ENCODE measurements at places on chromosomes 16 and 17.

GRCh38 chr17:38889745-38890409, 20.0 kb downstream of the LASP1 start:
- no peak for DNase-seq

GRCh38 chr17:2366747-2367494, 29.6 kb downstream of the SGSM2 start:
- DNase-seq: no peak

DNA sequence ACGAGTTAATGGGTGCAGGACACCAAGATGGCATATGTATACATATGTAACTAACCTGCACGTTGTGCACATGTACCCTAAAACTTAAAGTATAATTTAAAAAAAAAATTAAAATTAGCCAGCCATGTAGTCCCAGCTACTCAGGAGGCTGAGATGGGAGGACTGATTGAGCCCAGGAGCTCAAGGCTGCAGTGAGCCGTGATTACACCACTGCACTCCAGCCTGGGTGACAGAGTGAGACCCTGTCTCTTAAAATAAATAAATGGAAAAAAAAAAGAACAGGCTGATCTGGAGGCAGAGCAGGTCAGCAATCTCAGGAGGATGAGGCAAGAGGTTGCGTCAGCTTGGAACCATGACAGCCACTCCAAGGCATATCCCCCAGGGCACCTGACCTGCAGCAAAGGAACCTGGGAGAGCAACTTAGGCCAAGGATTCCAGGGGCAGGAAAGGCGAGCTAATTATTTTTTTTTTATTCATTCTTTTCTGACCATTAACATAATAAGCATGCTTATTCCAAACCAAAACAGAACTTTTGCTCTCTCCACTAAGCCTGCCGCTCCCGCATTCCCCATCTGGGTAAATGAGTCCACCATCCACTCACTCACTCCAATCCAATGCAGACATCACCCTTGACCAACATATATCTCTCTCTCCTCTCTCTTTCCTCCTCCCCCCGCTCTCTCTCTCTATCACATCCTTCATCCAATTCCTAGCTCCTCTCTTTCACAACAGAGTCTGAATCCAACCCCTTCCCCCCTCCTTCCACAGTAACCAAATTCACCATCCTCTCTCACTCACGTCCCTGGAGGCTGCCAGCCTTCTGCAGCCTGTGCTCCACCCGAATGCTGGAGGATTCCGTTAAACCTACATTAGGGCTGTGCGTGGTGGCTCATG, 47.7 kb downstream of the TK2 start:
- no peak for DNase-seq

DNA sequence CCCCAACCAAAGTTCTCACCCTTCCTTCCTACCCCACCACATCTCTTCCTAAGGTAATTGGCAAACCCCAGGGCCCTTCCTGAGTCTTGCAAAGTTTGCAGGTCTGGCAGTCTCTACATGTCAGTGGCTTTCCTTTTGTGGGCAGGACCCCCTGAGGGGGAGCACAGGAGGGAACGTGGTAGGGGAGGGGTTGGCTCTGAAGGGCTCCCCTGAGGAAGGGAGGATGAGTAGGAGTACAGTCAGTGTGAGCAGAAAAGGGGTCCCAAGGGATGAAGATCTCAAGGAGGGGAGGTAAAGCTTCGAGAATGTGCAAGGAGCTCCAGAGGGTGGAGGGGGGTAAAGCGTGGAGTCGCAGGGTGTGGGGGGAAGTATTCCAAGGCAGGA, 206.9 kb downstream of the RAB11FIP4 start:
- no peak for DNase-seq

DNA sequence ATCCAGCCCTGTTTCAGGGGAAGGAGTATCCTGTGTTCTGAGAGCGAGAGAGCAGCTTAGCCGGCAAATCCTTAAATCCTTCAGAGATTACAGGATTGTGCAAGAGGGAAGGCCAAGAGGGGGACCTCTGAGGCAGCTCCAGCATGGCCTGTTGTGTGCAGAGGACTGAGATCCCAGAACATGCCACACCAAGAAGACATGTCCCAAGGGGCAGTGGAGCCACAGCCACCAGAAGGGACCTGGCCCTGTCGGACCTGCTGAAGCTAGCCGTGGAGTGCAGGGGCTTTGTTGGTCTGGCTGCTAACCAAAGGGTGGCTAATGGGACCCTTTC, 1.6 kb upstream of the MRC2 start:
- no peak for DNase-seq

GRCh38 chr16:85965125-85965524, 66.2 kb downstream of the IRF8 start:
- no peak for DNase-seq
